ENCODE measurements at places on chromosomes 1 and 21.

- DNase-seq, result no peak
Measured at GRCh38 chr1:212959266-212960220, 9.2 kb downstream of the VASH2 start.

DNA sequence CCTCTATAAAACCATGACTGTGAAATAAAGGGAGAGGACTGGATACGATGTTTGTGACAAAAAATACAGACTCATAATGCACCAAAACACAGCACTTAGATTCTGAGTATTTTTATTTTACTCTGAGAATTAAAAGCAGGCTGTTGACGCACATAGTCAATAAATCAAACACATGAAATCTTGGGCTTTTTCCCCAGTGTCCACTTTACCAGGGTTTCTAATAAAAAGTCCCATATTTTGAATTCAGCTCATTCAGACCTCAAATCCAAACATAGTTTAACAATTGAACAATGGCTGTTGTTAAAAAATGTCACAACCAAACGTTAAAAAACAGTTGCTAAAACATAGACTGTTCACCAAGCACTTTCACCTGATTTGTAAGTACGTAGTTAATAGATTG is 553.4 kb downstream of the LTN1 start:
- no peak for DNase-seq

DNA sequence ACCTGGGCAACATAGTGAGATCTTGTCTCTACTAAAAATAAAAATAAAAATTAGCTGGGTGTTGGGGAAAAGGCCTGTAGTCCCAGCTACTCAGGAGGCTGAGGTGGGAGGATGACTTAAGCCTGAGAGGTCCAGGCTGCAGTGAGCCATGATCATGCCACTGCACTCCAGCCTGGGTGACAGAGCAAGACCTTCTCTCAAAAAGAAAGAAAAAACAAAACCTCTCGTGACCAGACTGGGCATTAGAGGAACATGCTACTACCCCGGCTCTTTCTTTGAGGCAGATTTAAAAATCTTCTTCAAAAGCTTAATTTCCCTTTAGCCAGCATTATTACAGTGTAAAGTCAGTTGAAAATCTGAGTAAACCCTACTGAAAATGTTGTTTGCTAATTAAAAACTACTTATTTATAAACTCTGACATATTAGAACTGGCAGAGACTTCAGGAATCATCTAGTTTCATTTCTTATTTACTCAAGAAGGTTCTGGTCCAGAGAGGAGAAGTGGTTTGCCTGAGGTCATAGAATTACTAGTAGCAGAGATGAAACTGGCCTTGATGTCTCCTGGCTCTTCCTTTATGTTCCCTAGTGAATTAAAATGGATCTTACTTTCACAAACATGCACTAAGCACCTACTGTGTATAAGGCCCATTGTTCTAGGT is 11.6 kb upstream of the ELAVL4 start:
- no peak for DNase-seq

DNA sequence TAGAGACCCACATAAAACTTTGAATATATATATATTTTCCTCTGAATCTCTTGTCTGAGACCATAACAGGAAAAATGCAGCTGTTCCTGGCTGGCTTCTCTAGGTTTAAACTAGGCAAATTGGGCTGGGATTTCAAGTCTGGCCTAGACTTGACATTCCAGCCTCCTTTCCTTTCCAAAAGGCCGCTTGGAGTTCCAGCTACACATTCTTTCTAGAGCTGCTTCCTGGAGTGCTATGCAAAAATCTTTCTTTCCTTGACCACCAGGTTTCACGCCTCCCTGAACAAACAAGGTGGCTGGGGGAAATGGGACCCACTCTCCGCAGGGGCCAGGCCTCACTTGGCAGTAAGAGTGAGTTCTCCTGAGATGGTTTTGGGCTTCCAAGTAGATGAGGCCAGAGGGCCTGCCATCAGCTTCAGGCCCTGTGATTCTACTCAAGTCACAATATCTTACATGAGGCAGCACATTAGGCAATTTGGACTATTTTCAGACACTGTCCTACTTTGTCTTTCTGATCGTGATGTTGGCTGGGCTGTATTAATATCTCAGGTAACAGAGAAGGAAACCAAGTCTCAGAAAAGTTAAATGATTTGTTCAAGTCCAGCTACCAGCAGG is 102.4 kb downstream of the FAM78B start:
- peak; percentile 85 for DNase-seq

GRCh38 chr21:38495242-38495641 is 3.0 kb downstream of the ERG start:
- no peak for DNase-seq

- no peak for DNase-seq
Measured at GRCh38 chr21:29238053-29238966, 60.4 kb upstream of the BACH1 start.

DNA sequence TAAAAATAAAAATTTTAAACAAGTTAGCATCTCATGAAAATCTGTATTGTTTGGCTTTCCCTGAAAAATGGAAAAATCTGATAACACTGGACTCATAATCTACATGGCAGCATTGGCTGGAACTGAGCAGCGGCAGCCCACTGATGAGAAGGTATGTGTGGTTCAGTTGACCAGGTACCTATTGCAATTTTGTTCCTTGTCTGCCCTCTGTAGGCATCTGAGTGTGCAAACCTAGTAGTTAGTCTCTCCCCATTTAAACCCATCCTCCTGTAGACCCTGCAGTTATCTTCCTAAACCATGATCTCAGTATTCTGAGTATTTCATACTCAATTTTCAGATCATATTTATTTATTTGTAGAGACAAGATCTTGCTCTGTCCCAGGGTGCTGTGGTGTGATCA is 59.4 kb upstream of the SERBP1 start:
- DNase-seq, result no peak

- no peak for DNase-seq
Measured at GRCh38 chr21:45219517-45219916, 68.2 kb downstream of the POFUT2 start.

GRCh38 chr1:66243548-66244130 is 290.3 kb upstream of the SGIP1 start:
- no peak for DNase-seq

DNA sequence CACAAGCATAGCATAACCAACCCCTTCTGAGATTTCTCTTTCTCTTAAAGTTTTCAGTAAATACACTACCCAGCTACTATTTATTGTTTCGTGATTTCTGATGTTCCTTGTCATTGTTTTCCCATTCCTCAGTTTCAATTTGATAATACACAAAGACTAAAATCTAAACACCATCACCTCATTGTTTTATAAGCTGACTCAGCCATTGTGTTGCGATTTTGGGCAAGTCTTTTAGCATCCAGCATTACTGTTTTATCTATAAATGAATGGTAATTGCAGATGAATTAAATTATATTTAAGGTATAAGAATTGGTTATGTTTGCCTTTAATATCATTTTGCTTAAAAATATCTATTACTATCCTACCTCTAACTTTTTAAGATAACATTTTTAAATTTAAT is 1308.5 kb downstream of the PLA2G4A start:
- no peak for DNase-seq

- no peak for DNase-seq
Measured at GRCh38 chr1:21007876-21008275, 168.8 kb downstream of the EIF4G3 start.
